ENCODE measurements at places on chromosomes 2 and 18.

GRCh38 chr18:5275872-5276271, 19.7 kb downstream of the ZBTB14 start:
- no peak for DNase-seq

DNA sequence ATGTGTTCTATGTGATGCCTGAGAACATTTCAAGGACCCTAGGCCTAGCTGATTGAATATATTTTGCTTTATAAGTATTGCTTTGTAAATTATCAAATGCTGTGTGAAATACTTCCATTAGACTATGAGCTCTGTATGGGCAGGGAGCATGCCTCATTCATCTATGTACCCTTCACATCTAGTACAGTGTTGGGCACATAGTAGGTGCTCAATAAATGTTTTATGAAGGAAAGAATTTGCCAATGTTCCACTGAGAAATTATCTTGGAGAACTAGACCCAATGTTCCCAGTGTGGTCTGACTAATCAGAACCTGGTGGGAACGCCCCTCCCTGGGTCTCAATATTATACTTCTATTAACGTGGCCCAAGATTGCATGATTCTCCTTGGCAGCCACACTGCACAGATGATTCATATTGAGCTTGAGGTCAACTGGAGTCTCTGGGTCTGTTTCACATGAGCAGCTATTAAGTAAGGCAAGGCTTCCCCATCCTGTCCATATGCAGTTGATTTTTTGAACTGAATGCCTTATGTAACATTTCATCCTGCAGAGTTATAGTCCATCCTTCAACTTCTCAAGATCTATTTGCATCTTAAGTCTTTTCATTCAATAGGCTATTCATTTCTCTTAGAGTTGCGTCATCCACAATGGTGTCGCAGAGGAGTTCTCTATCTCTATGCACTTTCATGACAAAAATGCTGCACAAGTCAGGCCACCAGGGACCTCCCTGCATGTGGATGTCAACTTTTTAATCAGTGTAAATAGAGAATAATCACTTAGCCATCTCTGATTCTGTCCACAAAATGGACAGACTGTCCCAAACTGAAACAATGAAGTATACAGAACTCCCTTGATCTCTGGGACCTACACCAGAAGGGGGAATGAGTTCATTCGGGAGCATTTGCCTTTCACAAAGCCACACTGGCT, 257.6 kb downstream of the CYP26B1 start:
- no peak for DNase-seq

GRCh38 chr2:70201831-70202230, 11.0 kb upstream of the C2orf42 start:
- DNase-seq = no peak

DNA sequence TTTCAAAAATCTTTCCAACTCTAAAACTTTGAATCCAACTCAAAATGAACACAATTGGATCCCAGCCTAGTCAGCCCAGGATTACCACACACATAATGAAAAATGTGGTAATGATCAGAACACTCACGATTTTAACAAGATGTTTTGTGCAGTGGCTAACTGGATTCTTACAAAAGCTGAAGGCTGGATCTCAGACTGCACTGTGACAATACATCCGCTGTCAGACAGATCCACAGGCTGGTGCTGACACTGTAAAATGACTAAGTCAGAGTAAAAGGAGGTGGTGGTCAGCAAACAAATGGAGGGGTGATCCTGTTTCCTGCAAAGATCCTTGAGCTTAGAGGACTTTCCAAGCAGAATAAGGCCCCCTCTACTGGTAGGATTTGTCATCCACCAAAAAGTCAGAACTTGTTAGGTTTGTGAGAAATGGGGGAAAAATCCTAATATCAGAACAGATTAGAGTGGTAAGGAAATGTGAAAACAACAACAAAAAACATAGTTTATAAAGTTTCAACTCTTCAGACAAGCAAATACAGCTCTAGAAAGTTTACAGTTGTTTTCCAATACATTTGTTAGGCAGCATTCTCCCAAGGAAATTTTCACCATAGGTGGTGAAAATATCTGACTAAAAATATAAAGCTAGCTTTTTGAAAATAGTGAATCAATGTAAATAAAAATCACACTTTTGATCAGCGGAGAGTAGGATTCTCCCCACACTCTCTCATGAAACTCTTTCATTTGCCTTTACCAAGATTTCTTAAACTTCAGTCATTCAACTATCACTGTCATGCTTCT, 211.9 kb downstream of the AGPS start:
- no peak for DNase-seq

- DNase-seq = peak; percentile 24
Measured at GRCh38 chr2:47174733-47175361, 19.7 kb upstream of the STPG4 start.

DNA sequence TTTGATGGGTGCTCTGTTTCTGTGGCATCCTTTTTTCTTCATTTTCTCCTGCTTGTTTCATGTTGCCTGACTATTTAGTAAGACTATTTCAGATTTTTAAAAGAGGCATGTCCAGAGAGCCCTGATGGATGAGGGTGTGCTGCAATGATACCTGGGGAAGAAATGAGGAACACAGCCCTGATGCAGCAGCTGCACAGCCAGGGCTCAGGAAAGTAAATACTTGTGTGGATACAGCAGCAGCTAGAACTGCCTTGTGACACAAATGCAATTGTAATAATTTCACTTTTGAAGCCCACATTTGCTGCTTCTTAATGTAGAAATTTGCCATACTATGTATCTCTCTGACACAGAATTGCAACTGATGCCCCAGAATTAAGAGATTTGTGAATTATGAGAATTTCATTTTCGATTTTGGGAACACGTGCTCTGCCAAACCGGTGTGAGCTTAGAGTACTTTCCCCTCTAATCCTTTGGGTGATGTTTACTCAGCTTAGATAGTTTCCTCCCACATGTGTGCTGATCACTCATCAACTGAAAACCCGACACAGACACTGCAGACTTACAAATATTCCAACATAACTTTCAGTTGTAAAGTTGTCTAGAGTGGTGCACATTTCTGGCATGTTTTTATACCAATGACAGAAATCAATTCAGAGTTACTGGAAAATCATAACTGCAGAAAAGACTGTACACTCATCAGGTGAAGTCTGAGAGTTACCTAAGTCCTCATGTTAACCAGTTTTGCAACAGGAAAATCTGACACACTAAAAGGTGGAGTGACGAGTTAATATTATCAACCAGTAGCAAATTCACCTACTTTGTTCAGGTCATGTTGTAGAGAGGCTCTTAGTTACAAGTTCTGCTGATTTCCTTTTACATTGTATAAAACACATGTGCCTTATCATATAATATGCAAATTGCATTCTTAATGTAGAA, 383.4 kb downstream of the CBLN2 start:
- DNase-seq = no peak

DNA sequence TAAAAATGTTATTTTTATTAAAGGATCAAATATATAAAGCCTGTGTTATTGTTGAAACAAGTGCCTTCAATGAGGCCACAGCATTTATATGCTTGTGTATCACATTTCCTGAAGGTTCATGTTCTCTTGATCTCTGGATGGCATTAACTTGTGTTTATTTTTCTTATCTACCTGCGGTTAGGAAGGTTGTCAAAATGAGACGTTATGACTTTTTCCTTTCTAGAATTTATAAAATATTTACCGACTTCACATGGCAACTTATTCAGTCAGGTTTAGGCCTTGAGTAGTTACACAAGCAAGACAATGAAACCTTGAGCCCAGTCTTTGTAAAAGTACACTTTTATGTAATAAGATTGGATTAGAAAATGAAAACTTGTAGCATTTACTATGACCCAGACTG, 196.4 kb upstream of the ACVR2A start:
- no peak for DNase-seq

GRCh38 chr2:241842620-241843211, 16.0 kb downstream of the PDCD1 start:
- peak; percentile 28 for DNase-seq

DNA sequence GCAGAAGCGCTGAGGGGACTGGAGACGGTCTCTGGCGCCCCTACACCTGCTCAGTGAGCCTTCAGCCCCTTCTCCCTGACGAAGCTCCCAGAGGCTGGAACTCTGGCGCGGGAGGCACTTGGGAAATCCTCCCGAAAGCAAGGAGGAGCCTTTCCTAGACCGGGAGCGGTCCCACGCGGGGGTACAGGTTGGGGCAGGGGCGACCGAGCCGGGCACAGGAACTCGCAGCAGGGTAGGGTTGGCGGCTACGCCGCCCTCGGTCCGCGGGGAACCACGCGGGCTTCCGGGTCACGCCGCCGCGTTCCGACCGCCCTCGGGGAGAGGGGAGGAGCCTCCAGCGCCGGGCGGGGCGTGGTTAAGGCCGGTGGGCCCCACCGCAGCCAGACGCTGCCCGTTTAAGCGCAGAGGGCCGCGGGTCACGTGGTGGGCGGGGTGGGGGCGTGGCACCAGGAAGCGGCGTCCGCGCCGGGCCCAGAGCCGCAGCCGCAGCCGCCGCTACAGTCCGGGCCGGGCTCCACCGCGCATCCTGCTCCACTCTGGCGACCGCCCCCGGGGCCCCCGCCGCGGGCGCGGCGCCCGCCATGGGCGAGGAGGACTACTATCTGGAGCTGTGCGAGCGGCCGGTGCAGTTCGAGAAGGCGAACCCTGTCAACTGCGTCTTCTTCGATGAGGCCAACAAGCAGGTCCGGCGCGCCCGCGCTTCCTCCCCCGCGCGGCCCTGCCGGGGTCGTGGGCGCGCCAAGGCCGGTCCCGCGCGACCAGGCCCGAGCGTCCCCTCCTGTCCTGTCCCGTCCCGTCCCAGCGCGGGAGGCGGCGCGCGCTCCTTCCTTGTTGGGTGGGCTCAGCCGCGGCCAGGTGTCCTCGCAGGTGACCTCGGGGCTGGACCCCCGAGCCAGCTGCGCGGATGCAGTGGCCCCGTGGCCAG, at the start of gene RMC1:
RMC1 (plus strand) TSS at position 474 of the 925 bp plus-strand sequence; CDS start at position 582, 108 bp downstream.
- DNase-seq = peak; percentile 96

GRCh38 chr2:9769171-9770005, 73.9 kb upstream of the TAF1B start:
- DNase-seq = no peak

- no peak for DNase-seq
Measured at GRCh38 chr2:65922794-65923193, 490.4 kb upstream of the SPRED2 start.

GRCh38 chr18:80022613-80023012, 11.6 kb upstream of the RBFA start:
- no peak for DNase-seq

- no peak for DNase-seq
Measured at GRCh38 chr2:16716024-16716423, 50.4 kb upstream of the CYRIA start.

- no peak for DNase-seq
Measured at GRCh38 chr2:211486-212184, 52.2 kb downstream of the SH3YL1 start.

GRCh38 chr18:67232991-67233390, 283.5 kb downstream of the DSEL start:
- no peak for DNase-seq

DNA sequence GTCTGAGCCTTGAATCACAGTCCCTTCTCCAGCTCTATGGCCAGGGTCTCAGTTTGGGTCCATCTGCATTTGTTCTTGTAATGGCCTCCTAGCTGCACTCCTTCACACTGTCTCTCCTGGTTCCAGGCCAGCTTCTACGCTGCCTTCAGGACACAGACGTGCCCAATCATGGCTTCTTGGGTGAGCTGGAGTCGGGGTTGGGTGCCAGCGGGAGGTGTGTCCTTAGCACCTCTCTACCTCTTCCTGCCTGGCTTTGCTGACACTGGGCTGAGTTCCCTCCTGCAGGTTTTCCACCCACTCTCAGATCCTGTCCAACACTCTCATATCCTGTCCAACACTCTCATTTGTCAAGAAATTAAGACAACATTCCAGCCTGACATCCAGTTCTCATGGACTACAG, 9.6 kb downstream of the TRPM8 start:
- no peak for DNase-seq

GRCh38 chr2:81576713-81577112, 1272.2 kb upstream of the LRRTM1 start:
- no peak for DNase-seq

DNA sequence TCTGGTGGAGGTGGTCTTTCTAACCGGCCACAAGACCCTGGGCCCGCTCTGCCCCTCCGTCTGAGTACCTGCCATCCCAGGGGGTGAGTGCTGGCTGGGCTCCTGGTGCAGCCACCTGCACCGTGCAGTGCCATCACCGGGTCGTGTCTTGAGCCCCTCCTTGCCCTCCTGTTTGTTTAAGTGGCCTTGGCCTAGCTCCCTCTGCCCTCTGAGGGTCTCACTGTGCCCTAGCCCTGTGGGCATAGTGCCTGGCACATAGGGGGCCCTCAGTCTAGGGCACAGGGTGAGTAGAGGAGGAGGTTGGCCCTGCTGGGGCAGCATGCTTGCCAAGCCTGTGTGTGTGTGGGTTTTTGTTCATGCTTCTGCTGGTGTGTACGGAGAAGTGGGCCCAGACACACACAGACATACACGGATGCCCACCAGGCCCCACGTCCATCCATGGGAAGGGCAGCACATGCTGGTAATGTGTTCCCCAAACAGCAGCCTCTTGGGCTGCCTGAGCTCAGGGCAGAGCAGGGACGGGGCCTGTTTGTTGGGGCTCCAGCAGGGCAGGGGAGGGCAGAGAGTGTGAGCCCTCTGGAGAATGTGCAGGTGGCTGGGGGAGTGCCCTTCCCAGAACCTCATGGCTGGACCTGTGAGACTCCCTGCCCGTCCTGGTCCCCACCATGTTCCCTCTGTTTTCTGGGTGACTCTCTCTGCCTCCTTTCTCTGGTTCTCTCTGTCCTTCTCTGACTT, 94.6 kb downstream of the GLI2 start:
- no peak for DNase-seq

DNA sequence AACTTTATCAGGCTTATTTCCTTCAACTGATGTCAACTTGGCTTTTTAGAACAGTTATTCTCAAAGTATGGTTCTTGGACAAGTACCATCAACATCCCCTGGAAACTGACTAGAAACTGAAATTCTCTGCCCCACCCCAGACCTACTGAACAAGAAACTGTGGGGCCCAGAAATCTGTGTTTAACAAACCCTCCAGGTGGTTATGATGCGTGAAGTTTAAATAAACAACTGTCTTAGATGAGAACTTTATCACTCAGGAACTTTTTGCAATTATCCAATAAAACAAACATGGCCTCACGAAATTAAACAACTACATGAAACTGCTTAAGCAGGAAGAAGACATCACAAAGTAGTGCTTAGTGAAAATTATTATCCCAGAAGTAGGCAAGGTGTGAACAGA, 4.4 kb downstream of the HIBCH start:
- no peak for DNase-seq

DNA sequence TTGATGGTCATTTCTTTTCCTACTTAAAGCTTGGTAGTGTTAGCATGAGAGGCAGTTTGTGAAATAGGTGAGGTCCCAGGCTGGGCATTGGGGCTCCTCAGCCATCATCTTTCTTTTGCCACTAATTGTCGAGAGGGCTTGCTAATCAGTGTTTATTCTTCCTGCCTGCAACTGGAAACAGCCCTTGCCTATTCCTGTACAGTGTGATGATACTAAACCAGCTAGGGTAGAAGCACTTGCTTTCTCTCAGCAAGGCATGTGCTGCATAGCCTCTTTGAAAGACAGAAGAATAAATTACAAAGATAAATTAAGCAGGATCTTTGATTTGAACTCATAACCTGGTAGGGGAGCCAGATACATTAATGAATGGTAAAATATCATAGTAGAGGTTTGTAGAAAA, 16.6 kb upstream of the GPBAR1 start:
- DNase-seq = no peak
